ENCODE measurements at places on chromosomes 16 and 17. TPM values are rescaled to one million over a fixed set of nuclear protein-coding genes. Genes with fewer than 3 reads are reported as not detected.

DNA sequence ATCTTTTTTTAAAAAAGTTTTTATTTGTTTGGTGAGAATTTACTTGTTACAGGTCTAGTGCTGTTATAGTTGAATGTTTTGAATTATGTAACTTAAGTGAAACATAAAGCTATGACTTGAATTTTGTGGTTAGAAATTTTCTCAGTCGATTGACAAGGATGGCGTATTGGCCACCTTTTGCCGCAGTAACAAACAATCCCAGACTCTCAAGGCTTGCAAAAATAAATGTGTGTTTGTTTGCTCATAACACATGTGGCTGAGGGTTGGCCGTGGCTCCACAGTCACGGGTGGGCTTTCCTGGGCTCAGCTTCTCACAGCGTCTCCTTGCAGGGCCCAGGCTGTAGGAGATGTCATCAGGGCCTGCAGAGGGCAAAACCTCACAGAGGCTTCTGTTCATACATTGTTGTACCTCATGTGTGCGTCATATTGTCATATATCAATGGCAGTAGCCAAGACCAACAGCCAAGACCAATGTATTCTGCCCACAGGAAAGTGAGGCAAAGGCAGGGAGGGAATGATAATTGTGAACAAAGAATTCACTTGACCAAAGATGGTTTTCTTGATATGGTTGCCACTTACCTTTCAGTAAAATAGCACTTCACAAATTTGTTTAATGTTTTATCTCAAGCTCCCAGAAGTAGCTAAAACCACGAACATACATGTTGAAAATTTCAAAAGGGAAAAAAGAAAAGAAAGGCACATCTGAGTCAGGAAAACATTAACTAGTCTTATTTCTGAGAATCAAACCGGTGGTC lies 93.5 kb downstream of the WWOX start:
- ATAC-seq = no peak

DNA sequence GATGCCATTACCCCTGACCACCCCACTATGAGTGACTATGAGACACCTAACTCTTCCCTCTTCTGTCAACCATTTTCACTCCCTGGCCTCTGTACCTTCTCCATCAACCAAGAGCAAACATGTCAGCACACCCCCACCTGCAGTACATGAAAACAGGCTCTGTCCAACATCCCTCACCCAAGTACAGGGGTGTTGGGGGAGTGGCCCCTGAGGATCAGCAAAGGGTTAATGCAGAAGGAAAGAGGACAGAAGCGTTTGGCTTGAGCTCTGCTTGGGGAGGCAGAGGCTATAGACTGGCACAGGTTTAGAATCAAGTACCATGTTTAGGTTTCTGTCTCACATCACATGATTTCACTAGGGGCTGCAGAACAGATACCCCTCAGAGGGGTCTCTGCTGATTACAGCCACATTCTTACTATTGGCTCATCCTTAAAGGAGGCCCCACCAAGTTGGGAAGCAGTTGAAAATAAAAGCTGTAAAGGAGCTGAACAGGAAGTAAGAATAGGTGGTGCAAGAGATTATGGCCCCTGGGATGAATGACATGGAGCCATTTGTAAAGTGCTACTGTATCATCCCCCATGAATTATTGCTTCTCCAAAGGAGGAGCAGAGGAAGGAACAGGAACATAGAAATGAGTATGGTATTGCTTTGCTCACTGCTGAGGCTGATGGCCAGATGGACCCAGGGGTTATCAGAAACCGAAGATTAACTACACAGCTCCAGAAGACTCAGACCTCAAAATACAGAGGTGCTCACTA lies 2.4 kb upstream of the PSMC3IP start:
- no peak for ATAC-seq

- ATAC-seq = no peak
Observed at GRCh38 chr17:58960068-58960467, 146.6 kb downstream of the TRIM37 start.

Gene HOXB9
- 0.58 TPM for total RNA-seq
